Stimulated activated CD4-positive, alpha-beta T cell treated with anti-CD3 and anti-CD28 coated beads, Interleukin-1b, Interleukin-23, amount 100 ng/mL, for 1 hour (primary cell): ENCODE measurements at places on chromosomes 2 and 18.

DNA sequence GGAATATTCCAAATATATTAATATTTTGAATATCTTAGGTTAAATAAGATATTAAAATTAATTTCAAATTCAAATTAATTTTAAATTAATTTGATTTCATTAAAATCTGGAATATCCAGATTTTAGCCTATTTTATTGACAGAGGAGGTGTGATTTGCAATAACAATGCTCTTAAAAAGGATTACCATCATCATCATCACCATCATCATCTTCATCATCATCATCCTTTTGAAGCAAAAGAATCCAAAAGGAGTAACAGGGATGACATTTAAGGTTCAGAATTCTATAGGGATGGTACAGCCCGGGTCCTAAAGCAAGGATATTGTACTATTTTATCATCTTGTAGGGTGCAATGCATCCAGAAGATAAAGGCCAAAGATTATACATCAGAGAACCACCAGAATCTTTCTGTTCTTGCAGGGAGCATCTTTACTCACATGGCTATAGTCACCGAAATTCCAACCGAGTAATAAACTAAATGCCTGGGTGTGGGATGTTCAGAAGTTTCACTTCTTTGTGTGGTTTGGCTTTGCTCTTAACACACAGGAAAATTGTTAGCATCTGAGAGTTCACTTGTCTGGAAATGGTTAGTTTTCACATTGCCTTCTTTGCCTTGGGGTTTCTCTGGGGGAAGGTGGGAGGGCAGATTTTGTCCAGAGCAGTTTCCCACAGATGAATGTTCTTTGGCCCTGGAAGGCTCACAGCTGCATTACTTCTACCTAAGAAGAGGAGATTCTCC, 99.1 kb upstream of the ITGA6 start:
- no peak for DNase-seq

DNA sequence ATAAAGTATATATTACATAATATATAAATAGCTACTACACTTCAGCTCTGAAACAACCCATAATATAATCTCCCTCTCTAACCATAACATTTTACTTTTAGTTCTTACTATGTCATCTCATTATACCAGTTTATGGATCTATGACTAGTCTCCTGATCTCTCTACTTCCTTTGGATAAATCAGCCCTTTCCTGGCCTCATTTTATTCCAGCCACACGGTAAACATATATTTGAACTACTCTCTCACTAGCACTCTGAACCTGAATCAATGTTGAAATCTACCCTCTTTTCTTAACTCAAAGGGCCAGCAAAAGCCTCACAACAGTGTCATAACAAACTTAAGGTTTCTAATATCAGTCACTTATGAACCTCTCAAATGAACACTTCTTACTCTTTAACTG, 62.6 kb downstream of the BAZ2B start:
- DNase-seq, result no peak

- no peak for DNase-seq
Measured at GRCh38 chr2:25294573-25295462, 46.9 kb downstream of the DNMT3A start.

GRCh38 chr2:205679410-205680009, 2.8 kb upstream of the NRP2 start:
- DNase-seq, result no peak

GRCh38 chr2:77521548-77521891, 656 bp downstream of the LRRTM4 start:
- DNase-seq, result no peak

GRCh38 chr2:21710496-21710895, 586.7 kb downstream of the TDRD15 start:
- DNase-seq, result no peak

- DNase-seq, result no peak
Measured at GRCh38 chr18:11851806-11852337, 659 bp downstream of the CHMP1B start.

DNA sequence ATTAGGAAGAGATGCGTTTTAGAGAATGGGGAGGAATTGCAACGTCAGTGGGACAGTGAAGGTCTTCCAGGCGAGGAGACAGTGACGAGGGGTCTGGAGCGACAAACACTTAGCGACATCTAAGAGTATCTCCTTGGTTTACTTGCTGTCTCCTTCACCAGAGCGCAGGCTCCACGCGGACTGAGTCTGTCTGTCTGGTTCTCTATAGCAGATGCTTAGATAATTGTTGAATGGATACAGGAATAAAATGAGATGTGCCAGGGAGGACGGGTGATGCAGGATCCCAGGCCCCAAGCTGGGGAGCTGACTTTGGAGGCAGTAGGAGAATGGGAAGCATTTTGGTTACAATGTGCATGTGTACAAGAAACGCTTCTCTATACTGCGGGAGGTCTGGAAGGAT, 56.9 kb upstream of the SMAD7 start:
- no peak for DNase-seq

GRCh38 chr2:100980046-100980445, 22.0 kb upstream of the RPL31 start:
- DNase-seq, result no peak

DNA sequence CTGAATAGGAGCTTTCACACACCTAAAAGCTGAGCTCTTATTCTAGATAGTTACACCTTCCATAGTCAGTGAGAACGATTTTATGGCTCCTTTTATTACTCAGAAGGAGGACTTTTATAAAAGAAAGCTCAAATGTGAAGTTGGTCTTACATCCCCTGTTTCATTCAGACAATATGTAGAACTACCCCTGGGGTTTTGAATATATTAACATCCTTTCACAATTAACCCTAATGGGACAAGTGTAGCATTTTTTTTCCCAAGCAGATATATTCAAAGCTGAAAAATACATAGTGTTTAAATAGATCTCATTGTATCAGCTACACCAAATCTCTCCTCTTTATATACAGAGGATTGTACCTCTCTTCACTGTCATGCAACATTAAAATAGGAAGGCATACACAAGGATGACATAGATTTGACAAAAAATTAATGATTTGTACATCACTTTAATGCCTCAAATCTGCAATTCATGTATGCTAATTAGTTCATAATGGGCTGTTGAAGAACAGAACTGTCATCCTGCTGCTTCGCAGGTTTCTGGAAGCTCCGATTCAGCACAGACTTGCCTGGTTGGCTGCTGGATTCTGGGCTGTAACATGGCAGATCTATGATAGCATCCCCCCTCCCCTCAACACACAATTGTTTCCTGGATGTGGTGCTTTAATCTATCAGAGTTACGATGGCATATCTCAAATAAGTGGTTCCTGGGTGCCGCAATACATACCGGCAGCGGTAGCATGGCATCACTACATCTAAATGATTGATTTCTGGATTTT, 129.7 kb upstream of the PARD3B start:
- DNase-seq, result no peak

DNA sequence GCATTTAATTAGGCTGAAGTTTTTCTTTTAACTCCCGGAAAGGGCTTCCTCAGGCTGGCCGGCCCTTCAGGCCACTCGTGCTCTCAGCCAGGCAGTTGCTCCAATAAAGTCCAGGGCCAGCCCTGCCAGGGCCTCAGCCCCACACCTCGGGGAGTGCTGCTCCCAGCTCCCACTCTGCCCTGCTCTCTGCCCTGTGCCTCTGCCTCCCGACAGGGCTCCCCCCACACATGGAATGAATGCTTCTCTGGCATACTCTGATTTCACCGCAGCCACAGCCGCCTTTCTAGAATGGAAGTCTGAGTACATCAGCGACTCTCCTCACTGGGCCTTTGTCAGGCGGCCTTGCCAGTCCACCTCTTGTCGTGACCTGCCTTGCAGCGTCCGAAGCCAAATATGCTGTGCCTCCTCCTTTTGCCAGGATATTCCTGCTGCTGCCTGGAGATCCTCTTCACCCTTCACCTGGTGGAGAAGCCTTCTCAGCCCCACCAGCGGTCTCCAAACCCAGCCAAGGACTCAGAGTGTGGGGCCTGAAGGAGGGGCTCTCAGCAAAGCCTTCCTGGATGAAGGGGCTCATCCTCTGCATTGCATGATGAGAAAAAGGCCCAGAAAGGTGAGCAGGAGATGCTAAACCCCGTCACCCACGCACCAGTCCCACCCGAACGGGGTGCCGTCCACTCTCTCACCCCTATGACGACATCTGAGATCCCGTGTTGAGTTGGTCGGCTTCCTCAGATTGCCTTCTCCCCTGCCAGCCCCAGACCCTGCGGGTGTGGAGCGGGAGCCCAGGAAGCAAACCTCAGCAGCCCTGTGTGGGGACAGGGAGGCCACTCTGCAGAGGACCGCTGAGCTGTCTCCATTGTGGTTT, 472.7 kb upstream of the HS6ST1 start:
- no peak for DNase-seq
